ENCODE measurements at places on chromosomes 5 and 9.

GRCh38 chr9:79026316-79026715 lies 545.4 kb upstream of the TLE4 start:
- DNase-seq, result peak; percentile 86

DNA sequence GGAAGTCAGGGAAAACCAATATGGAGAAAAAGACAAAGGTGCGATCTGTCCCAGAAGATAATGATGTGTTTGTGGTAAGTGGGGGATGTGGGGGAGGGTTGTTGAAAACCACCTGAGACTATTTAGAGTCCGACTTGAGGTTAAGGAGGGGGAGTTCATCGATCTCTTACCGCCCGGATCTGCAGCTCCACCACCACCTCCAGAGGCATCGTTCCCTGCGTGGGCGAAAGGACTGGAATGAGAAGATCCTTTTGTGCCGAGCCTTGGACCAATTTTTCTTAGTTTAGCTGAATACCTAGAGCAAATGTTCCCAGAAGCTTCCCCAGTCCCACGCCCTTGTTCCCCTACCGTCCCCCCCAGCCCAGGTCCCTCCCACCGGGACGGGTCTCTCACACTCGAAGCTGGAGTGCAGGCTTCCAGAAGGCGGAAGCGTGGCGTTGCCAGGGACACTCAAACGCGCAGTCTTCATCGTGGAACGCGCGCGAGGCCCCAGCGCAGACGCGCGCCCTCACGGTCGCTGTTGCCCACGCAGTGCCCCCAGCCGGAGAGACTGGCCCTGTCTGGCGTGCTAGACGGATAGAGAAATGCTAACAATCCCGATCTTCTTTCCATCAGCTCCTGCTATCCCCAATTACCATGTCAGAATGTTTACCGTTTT lies at the start of gene SPATA6L:
Gene SPATA6L (minus strand): TSS at position 439 of the 658 bp plus-strand sequence. CDS start 230 bp downstream, at position 209.
- no peak for DNase-seq

DNA sequence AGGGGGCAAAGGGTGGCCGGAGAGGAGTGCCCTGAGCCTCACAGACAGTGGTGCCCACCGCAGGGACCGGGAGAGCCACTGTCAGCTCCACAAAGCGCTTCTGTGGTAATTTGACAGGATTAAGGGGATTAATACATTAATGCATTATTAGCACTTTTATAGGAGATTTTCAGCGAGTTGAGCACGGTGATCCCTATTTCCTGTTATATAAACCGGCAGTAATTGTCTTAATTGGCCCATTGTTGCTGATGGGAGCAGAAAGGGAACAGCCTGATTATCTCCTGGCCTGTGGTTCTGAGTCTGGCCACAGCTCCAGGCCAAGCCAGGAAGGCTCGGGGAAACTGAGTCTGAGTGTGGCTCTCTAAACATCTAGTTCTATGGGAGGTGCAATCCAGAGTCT lies 423.6 kb downstream of the CDK5RAP2 start:
- no peak for DNase-seq

- DNase-seq, result no peak
These were observed 45.2 kb upstream of the ANKRD55 start for GRCh38 chr5:56278335-56278753.

DNA sequence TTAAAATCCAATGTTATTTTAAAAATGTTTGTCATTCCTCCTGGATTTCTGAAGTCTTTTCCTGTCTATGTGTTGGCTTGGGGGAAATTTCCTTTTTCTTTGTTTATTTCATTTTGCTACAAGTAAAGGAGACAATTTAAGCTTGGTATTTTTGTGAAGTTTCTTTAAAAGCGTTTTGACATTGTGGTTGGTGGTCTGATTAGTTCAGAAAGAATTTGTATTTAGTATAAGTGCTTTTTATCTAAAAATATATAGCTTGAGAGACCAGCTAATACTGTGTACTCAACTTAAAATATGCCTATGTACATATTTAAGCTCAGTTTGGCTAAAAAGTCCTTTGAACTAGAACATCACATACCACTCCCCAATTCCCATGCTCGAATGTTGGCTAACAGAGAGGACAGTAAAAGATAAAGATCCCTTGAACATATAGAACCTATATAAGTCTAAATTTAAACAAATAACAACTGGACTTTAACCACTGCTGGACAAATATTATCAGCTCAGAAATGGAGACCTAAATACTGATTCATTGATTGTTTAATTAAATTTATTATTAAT lies 237.6 kb downstream of the TLE4 start:
- no peak for DNase-seq

DNA sequence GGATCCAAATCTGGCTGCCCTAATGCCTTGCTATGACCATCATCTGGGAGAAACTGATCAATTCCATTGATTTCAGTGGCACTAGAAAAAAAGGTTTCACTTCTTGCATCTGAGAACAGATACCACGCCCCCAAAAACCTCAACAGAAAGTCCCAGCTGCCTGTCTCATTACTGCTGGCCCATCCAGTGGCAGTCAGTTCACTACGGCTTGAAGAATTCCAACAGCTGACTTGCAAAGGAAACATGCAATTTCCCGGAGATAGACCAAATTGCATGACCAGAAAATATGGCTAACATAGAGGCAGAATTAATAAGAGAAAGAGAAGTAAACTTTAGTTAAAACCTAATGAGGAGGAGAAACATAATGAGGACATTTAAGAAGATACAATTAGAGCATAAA lies 48.6 kb downstream of the UGCG start:
- no peak for DNase-seq

DNA sequence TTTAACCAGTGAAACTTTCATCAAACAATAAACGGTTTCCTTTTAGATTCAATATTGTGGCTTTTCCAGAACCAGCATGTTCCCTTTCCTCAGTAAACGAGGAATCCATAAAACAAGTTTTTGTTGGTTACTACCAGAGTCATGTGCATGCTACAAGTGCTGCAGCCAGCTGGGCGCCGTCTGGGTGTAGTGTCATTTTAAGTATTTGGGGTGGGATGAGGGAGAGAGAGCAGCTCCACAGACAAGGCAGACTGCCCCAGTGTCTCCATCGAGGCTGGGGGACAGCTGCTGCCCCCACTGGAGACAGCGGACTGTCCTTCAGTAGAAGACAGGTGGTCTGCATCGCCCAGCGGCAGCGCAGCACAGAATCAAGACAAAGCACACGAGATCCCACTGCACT lies 17.3 kb downstream of the ARPC5L start:
- no peak for DNase-seq

DNA sequence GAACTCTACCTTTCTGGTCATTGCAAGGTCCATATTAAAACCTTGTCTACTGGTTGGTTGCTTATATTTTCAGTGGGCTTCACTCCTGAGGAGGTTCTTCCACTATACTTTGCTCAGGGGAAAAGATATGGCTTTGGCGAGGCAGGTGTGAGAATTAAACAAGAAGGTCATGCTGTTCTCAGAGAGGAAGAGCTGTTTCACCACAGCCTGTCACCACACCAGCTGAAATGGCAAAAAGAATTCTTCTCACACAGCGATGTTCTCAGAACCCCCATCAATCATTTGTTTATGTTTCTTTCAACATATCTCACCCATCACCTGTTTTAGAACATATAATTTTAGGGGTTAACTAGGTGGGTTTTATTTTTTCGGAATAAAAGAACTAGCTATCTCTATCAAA lies 38.6 kb downstream of the CAPSL start:
- no peak for DNase-seq

- DNase-seq, result peak; percentile 50
These were observed at the start of gene PALM2AKAP2 for GRCh38 chr9:109779711-109780452. Gene PALM2AKAP2, plus strand, starts transcription at chr9:109780198. Its CDS starts 291 bp downstream, at chr9:109780489.

- DNase-seq, result no peak
These were observed 12.5 kb downstream of the ABL1 start for GRCh38 chr9:130847306-130848217.

DNA sequence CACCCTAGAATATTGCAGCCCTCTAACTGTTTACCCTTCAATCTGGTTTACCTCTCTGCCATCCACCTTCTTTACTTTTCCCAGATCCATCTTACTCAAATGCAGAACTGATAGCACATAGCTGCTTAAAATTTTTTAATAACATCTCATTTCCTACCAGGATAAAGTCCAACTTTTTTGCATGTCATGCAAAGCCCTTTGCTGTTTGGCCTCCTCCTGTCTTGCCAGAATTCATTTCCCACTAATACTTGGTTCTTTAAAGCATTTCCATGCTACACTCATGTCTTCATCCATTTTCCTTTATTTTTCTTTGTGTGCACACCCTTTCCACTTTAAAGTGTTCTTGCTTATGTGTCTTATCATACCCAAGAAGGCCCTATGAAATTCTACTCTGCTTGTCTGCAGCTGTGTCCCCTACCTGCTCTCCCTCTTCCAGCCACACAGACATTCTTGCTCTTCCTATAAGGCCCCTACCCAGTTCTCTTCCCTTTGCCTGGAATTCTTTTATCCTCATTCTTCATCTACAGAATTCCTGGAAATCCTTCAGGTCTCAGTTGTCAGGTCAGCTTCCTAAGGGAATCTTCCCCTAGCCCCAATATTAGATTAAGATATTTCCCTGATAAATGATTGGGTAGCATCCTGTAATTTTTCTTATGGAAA lies 50.3 kb downstream of the TLE4 start:
- no peak for DNase-seq

DNA sequence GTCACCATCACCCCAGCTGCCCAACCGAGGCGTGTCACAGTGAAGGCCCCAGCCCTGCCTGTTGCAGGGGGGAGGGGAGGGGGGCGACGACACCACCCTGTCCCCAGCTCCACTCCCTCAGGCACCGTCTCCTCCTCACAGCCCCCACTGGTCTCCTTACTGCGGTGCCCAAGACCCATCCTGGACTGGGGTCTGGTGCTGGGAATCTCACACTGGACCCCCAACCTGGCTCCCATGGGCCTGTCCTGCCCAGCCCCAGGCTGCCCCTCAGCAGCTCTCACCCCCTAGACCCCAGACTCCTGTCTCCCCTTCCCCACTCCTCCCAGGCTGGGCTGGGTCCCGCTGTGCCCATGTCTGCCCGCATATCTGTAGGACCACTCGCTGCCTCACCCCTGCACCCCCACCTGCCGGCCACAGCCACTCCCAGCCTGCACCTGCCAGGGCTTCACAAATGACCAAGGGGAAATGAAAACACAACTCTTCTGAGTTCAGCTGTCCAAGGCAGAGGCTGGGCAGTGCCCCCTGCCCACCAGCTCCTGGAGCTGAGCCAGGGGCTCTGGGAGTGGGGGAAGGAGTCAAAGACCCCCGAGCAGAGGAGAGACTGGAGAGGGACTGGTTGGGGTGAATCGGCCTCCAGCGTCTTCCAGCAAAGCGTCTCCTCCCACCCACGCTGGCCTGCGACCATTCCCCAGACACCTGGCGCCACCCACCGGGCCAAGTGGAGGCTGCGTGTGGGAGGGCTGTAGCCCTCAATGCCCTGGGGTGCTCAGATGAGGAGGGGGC lies 32.6 kb upstream of the EGFL7 start:
- no peak for DNase-seq

DNA sequence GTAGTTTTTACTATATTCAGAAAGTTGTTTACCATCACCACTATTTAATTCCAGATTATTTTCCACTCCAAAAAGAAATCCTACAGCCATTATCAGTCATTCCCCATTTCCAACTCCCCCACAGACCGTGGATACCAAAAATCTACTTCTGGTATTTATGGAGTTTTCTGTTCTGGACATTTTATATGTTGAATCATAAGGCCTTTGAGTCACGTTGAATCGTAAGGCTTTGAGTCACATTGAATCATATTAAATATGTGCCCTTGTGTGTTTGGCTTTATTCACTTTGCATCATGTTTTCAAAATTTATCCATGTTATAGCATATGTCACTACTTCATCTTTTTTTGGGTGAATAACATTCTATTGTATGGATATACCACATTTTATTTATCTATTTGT lies 454.1 kb upstream of the NUDT12 start:
- DNase-seq, result no peak

- no peak for DNase-seq
These were observed 28.4 kb downstream of the RFX3 start for GRCh38 chr9:3497401-3497800.

DNA sequence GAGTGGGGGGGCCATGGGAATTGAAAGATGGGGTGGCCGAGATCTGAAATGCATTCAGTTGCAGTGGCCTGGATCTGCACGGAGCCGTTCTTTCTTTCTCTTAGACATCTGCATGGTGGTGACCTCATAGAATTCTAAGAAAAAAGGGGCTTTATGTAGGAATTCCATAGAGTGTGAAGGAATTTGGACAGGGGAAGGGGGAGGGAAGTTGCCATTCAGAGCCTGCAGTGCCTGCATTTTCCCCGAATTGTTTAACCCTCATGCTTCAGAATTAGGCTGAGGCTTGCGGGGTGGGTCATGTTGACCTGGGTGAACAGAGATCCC lies 4.9 kb downstream of the NEK6 start:
- no peak for DNase-seq

- no peak for DNase-seq
These were observed 2.1 kb downstream of the CCNO start for GRCh38 chr5:55231029-55231918.

DNA sequence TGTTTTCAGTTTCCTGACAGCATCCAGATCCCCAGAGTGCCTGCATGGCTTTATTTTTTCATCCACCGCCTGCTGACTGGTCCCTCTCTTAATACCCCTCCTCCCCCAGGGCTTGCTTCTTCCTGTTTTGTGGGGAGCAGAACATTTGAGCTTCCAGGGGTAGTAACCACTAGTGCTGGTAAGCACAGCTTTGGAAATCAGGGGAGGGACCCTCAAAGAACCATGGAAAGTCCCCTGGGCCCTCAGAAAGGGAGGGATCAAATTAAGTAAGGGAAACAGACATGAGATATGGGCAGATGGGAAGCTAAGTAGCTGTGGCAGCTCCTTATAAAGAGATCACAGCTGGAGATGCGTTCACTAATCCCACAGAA lies 26.8 kb downstream of the GRIA1 start:
- DNase-seq, result no peak

- no peak for DNase-seq
These were observed 13.8 kb downstream of the RALGDS start for GRCh38 chr9:133107245-133107722.
